ENCODE measurements at places on chromosomes 3 and 15.

DNA sequence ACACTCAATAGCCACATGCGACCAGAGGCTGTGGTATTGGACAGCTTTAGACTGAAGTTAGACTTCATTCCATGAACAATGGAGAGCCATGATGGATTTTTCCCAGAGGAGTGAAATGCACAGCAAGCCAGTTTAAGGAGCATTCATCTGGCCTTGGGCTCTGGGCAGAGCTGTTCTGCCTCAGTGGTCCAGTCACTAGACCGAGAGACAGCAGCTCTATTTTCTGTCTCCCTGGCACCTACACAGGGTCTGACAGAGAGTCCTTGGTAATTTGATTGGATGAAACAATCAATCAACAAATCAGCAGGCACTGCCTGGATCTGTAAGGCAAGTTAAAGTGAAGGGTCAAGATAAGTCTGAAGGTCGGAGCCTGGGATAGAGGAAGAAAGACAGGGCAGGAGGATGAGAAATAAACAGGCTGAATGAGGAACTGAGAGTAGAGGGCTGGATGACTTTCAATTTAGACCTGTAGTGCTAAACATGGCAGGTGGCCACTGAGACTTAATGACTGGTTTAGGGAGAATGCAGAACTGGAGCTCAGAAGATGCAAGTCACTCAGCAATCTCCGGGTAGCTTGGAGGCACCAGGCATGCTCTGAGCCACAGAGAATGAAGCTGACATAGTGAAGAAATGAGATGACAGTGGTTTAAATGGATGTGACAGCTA, 98.5 kb upstream of the SLC25A36 start:
- DNase-seq = no peak

DNA sequence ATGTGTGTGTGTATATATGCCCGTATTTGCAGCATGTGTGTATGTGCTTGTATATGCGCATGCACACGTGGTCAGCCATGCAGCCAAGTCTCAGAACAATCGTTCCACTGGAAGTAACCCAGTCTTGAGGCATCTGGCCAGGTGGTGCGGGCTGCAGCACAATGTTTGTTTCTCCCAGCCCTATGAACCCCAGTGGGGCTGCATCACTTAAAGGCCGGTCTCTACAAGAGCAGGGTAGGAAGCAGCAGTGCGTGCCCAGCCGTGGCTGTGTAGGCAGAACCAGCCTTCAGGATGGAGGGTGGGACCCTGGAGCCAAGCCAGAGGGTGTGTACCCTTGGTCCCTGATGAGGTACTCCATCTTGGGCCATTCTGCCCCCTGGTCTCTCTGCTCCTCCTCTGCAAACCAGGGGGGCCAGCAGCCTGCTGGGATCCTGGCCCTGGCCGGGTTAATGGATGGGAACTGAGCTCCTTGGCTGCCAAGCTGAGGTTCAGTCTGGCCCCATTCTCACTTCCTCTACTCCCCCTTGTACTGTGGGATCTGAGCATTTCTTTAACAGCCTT, 11.8 kb downstream of the KLF13 start:
- DNase-seq = no peak

DNA sequence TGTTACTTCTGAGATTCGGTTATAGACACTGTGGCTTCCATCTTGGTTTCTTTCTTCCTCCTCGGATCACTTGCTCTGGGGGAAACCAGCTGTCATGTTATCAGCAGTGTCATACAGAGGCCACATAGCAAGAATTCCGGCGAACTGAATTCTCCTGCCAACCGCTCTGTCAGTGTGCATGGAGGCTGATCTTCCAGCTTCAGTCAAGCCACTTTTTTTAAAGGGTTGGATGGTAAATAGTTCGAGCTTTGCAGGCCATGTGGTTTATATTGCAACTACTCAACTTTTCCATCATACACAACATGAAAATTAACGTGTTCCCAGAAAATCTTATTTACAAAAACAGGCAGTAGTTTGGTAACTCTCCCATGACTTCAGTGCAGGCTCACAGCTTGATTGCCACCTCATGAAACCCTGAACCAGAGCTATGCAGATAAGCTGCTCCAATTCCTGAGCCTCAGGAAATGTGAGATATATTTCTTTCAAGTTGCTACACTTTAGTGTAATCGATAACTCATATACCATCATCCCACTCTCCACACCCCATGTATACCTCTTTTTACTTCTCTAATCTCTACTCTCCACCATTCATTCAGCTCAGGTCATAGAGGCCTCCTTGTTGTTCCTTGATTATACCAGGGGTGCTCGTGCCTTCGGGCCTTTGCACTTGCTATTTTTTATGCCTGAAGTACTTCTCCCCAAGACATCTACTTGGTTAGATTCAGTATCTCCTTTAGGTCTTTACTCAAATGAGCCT, 7.2 kb downstream of the RPL22L1 start:
- DNase-seq = no peak

DNA sequence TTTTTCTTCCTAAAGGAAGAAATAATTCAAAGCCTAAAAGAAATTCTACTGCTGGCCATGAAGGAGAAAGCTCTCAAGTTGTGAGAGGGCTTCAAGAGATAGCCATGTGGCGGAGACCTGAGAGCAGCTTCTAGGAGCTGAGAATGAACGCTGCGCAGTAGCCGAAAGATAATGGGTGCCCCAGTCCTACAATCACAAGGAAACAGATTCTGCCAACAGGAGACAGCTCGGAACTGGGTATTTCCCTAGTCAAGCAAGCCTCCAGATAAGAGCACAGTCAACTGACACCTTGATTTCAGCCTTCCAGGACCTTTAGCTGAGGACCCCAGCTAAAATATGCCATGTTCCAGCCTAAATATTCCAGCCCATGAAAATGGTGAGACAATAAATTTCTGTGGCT, 824.1 kb downstream of the FHIT start:
- DNase-seq = no peak

DNA sequence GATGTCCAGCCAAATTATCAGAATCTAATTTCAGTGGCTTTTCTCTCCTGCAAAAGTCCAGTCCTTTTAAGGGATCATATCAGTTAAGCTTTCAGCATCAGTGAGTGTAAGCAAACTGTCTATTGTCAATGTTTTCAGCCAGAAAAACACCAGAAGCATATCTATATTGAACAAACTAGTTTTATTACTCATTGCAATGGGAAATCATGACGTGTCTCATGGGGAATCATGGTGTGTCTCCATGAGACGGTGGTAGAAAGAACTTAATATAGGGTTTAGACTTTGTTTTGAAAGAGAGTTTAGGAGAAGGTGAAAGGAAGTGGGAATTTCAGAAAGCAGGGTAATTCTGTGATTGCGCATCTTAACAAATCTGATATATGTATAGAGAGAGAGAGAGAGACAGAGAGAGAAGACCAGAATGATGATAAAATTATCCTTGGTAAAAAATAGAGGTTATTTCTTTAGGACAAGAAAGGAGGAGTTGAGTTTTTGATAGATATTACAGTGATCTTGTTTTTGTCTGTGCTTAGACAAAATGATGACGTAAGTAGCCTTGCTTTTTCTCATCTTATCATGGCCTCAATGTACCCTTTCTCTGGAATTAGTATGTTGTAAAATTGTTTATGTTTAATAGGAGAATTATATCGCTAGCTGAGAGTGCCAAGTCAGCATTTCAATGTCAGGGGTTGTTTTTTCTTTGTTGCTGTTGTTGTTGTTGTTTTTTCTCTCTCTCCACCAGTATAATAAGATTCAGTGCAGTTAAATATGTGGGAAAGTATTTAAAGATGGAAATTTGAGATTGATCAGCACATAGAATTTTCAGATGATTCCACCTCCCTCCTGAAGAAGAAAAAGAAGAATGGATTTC, 129.9 kb upstream of the OSTN start:
- no peak for DNase-seq

GRCh38 chr3:129834580-129834979, 58.9 kb downstream of the TMCC1 start:
- no peak for DNase-seq
